ENCODE measurements at places on chromosomes 3 and 15.

DNA sequence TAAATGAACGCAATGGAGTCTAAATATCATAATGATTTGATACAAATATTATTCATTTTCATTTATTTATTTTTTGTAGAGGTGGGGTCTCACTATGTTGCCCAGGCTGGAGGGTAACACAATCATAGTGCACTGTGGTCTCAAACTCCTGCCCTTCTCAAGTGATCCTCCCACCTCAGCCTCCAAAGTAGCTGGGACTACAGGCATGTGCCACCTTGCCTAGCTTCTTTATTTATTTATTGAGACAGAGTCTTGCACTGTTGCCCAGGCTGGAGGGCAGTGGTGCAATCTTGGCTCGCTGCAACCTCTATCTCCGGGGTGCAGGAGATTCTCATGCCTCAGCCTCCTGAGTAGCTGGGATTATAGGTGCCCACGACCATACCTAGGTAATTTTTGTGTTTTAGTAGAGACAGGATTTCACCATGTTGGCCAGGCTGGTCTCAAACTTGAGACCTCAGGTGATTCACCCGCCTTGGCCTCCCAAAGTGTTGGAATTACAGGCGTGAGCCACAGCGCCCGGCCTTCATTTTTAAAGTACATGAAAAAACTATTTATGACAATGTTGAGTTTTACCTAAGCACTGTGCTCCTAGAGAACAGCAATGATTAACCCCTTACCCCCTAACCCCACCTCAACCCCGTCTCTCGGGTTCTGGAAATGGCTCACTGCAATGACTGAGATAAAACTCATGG, 4.0 kb upstream of the AEN start:
- DNase-seq: no peak

DNA sequence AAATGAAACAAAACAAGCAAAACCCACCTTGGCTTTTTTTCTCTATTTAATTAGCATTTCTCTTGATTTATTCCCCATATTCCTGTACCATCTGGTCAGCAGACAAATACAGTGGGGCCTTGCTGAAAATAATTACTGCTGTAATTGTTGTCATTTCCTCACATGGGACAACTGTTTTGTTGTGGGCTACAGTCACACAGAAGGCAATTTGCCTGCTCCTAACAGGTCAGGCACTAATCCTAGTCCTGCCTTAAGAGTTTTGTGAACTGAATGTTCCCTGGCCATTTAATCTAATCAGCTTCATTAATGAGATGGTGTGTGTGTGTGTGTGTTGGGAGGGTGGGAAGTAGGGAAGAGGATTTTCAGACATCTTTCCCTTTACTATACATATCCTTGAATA, 11.6 kb downstream of the TRPC1 start:
- DNase-seq: no peak

DNA sequence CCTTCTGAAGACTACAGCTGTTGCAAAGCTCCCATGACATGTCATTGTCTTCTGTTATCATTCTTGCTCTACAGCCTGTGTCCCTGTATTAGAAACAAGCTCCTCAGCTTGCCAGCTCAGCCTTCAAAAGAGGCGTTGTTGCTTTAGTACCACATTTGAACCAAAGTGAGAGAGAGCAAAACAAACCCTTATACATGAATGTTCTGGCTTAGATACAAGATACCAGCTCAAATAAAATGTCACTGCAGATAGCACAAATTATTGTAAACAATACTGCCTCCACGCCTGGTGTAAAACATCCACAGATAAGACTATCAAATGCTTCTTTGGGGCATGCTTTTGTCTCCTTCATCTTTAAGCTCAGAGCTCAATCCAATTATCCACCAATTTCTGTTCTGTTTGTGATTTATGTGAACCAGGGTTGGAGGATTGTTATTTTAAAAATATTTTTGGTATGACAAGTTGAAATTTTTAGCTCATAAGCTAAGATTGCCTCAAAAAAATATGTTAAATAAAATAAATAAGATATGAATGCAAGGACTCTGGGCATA, 403.6 kb upstream of the CDIN1 start:
- no peak for DNase-seq

GRCh38 chr3:66761093-66761780, 236.9 kb upstream of the KBTBD8 start:
- DNase-seq: no peak
